ENCODE measurements at places on chromosomes 1 and 21.

DNA sequence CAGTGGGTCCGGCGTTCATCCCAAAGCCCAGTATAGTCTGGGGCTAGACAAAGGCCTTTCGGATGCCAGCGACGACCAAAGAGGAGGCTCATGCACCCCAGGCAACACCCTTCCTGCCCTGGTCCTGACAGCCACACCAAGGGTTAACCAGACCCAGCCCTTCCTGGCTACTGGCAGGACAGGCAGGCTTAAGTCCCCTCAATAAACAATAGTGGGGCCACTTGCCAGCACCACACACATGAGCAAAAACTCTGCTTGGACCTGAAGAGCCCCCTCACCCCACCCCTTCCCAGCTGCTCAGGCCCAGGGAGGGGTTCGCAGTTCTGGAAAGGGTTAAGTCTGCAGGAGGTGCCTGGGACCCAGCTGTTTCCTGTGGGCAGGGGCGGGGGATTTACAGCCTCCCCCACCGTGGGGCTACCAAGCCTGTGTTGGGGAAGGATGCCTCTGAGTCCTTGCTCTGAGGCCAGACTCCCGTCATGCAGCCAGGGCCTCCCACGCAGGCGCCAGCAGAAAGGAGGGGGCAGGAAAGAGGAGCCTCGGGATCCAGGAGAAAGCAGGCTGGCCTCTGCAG, 18.2 kb downstream of the PHLDA3 start:
- no peak for DNase-seq

- no peak for DNase-seq
Measured at GRCh38 chr1:55443175-55443915, 228.2 kb upstream of the USP24 start.

GRCh38 chr1:11169202-11169601, 20.0 kb upstream of the ANGPTL7 start:
- no peak for DNase-seq

GRCh38 chr1:51583532-51583931, 33.4 kb upstream of the OSBPL9 start:
- DNase-seq = no peak

DNA sequence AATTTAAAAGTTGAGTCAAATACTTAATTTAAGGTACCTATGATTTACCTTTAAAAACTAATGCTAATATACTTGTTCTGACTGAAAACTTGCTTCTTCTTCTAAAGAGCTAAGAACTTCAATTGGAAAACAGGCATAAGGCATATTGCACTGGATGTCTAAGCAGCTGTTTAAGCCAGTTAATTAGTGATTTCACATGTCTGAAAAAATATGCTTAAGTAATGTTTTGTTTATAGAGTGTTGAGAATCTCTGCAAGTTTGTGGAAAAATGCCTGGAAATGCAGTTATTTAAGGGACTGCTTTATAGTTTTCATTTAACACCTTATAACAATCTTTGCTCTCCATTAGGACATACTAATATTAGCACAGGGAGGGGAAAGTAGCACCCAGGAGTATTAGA, 28.2 kb downstream of the UBE2U start:
- DNase-seq = no peak

GRCh38 chr1:96515925-96516324, 205.7 kb upstream of the PTBP2 start:
- no peak for DNase-seq

DNA sequence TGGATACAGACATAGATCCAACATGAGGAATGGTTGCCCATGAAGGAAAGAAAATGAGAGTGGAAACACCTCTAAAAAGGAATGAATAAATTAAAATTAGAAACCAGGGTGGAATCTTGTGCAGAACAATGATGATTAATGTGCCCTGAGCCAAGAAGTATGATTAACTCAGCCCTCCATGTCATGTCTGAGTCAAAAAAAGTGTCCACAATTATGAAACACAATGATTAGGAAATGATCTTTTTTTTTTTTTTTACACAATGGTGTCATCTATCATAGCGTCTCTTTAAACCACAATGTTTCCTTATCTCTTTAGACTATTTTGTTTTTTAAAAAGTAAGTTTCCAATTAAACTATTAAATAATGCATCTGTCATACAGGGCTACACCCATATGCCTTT, 78.9 kb upstream of the RAB4A start:
- peak; percentile 21 for DNase-seq

DNA sequence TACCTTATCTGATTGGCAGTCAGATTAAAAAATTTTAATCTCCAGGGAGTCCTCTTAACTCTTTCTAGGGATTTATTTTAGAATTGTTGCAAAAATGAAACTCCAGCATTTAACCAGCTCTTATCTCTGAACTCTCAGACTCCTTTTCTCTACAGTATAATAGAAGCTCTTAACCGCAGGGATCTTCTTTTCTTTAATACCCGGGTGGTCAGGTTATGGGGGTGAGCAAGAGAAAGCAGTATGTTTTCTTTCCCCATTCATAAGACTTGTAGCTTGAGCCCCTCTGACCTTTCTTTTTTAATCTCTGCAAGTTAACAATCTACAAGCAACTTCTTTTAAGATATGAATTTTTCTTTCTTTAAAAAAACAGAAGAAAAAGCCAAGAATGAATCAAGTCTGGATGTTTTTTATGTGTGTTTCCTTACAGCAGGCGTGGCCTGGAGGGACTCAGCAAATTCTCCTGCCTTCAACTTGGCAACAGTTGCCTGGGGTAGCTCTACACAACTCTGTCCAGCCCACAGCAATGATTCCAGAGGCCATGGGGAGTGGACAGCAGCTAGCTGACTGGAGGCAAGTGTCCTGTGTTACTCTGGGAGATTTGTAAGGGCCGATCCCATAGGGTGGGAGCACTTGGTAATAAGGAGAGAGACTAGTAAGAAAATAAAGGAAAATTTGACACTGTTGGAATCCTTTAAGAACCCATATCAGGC, 13.4 kb upstream of the OLFML3 start:
- DNase-seq = no peak

DNA sequence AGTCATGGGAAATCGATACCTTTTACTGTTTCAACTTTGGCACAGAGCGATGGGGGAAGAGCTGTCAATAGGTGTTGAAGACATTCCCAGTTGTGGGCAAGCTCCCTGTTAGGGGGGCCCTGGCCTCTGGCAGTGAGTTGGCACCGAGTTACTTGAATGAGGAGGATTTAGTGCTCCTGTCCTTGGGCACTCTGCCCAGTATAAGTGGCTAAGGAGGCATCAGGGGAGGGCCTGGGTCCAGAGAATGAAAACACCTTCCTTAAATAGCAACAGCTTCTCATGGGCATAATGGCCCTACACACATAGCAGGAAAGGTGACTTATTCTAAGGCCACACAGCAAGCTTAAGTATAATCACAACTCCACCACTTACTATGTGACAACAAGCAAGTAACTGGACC, 664.4 kb downstream of the PTPRU start:
- DNase-seq = no peak

DNA sequence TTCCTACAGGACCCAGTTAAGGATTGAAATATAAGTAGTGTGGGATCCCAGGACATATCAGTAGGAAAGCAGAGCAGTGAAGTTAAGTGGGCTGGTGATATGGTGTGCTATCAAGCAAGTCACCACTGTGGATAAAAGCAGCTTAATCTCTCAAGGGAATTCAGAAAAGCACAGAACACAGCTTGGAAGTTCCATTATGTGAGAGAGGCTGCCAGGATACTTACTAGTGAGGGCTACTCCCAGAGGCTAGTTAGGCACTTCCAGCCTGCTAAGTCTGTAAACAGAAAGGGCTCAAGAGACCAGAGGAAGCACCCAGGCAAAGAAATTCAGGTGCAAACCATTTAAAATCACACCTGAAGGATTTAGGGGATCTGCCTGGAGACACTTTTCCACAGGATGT, 18.8 kb upstream of the GRIK1 start:
- DNase-seq = no peak

GRCh38 chr1:95956215-95956614, 722.2 kb downstream of the RWDD3 start:
- no peak for DNase-seq

DNA sequence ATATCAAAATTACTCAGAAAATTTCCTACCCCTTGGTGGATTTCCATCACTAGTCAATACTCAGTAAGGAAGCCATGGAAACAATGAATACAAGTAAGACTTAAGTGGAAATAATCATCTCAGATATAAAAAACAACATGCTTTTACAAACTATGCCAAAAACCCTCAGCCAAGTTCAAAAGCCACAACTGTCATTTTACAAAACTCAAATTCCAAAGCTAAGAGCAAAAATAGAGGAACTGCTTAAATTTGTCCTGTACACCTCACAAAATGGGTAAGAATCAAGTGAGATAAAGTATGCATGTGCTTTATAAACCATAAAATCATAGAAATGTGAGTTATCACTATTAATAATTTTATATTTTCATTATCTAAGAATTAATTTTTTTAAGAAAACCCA, 9.6 kb downstream of the TMCO1 start:
- no peak for DNase-seq

DNA sequence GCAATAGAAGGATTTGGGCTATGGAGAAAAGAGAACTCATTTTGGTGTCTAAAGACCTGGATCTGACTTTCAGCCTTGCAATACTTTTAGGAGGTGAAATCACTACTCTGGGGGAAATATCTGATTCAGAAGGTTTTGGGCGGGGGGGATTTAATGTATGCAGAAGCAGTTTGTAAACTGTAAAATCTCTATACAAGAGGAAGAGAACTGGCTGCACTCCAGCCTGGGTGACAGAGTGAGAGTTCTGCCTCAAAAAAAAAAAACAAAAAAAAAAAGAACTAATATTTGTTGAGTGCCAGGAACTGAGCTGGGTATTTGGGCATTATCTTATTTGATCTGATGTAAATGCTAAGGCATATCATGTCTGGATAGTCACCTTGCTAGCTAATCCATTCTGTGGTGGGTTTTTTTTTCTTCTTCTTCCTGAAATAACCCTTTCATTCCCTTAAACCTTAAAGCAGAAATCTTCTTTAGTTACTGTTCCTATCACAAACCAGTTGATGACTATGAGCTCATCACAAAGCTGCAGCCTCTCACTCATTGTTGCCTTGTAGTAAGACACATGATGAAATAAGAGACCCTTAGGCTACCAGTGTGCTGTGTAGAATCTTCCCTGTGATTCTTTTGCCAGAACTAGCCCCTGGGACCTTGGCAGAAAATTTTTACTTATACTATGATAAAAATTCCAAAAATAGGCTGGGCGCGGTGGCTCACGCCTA, 35.6 kb upstream of the SLC16A1 start:
- no peak for DNase-seq

DNA sequence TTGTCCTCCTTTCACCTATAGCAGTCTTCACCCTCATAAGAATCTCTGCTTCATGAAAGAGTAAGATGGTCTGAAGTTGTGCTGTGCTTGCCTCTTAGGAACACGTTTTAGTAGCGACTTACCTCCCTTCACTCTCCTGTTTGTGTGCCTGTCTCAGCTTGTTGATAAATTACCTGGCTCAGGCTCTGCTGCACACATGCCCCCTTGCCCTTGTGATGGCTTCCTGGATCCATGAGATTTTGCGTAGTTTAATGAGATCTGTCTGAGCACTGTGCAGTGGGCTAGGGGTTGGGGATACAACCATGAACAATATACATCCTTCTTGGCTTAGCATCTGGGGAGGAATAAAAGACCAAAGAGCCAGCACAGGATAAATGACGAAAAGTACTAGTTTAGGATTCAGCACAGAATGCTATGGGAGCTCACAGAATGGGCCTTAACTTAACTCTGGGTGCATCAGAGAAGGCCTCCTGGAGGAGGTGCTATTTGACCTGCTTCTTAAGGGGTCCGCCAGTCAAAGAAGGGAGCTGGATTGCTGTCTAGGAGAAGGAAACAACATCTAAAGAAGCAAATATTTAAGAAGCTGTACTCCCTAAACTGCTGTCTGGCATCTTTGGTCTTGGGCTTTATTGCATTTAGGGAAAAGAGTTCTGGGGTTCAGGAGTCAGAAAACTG, 175.7 kb upstream of the PLXNA2 start:
- no peak for DNase-seq

DNA sequence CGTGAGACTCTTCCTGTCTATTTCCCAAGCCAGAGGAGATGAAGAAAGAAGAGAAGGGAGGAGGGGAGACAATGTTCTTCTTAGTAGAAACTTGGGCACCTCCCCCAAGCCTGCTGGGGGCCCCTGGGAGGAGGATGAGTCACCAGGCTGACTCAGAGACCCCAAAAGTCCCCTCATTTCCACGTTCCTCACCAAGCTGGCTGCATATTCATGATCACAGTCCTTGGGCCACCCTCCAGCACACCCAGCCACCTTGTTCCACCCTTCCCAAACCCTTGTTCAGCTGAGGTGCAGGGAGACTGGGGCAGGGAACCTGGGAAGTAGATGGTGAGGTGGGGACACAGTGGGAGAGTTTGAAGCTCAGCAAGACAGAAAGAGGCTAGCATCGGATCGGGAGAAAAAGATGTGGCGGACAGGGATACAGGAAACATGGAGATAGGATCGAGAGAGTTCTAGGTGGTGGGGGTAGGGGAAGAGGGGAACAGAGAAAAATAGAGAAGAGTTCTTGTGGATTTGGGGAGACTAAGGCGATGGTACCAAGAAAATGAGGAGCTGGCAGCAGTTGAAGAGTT, 712 bp downstream of the RAB13 start:
- no peak for DNase-seq
